ENCODE measurements at places on chromosomes 13 and 19.

GRCh38 chr19:1063030-1063908 lies 3.7 kb upstream of the ARHGAP45 start:
- no peak for DNase-seq

DNA sequence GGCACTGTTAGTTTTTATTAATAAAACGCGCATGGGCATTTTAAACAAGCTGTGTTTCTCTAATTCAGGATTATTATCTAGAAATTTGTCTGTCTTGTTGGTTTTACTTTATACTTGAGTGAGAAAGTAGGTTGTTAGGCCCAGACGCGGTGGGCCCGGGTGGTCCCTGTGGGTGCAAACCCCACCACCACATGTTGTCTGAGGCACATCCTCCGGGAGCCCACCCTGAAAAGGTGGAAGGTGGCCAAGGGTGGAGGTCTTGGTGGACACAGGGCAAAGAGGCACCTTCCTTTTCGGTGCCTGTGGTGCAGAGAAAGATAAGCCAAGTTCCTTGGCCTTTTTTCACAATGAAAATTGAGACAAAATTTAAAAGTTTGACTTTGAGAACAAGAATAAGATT lies 16.6 kb downstream of the ATP4B start:
- DNase-seq = no peak

DNA sequence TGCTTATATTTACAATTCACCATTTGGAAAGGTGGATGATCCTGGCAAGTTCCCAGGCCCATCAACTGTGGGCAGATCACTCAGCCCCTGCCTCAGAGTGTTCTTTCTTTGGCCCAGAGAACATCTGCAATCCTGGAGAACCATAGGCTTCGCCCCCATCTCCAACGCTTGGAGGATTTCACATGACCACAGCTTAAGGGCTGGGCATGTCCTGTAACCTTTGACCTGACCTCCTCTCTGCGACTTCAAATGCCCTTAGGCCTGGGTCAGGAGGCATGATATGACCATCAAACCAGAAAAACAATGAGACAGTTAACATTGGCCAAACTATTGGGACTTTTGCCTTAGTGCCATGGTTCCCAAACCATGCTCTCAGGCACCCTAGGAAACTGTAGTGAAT lies 7.2 kb upstream of the MBNL2 start:
- no peak for DNase-seq

- no peak for DNase-seq
Observed at GRCh38 chr13:72062566-72062965, 195.6 kb upstream of the DACH1 start.

DNA sequence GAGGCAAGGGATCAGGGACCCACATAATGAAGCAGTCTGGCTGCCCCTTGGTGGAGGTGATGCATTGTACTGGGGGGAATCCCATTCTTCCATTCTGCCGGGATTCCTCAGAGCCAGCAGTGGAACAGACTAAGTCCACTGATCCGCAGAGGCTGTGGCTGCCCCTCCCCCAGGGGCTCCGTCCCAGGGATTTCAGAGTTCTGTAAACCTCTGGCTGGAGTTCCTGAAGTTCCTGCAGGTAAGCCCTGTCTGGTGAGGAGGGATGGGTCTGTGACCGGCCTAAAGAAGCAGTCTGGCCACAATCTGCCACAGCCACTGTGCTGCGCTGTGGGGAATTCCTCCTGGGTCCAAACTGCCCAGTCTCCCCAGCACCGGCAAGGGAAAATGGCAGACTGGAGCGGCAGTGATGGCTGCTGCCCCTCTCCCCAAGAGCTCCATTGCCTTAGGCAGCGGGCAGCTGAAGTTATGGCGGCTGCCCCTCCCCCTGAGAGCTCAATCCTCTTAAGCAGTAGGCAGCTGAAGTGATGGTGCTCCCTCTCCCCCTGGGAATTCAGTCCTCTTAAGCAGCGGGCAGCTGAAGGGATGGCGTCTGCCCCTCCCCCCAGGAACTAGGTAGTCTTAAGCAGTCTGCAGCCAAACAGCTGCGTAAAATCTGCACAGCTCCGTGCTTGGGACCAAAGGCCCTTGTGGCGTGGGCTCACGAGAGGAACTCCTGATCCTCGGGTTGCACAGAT lies 155.7 kb downstream of the PCDH17 start:
- DNase-seq = no peak

- DNase-seq = no peak
Observed at GRCh38 chr19:17989425-17990094, 18.4 kb upstream of the ARRDC2 start.

DNA sequence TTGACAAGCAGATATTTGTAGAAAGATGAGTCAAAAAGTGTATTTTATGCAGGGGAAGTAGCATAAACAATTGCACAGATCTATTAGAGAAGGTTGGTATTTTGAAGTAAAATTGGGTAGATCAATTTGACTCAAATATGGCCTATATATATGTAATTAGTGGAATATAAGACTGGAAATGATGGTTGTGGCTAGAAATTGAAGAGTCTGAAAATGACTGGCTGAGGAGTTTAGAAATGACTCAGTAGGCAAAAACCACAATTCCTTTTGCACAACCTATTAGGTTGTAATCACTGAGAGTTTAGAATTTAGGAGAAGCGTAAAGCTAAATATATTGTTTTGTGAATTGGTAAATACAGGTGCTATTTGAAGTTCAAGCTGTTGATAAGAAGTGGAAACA lies 622.6 kb upstream of the PCDH20 start:
- DNase-seq = no peak

- DNase-seq = no peak
Observed at GRCh38 chr13:26952551-26953143, 192.1 kb upstream of the GPR12 start.

DNA sequence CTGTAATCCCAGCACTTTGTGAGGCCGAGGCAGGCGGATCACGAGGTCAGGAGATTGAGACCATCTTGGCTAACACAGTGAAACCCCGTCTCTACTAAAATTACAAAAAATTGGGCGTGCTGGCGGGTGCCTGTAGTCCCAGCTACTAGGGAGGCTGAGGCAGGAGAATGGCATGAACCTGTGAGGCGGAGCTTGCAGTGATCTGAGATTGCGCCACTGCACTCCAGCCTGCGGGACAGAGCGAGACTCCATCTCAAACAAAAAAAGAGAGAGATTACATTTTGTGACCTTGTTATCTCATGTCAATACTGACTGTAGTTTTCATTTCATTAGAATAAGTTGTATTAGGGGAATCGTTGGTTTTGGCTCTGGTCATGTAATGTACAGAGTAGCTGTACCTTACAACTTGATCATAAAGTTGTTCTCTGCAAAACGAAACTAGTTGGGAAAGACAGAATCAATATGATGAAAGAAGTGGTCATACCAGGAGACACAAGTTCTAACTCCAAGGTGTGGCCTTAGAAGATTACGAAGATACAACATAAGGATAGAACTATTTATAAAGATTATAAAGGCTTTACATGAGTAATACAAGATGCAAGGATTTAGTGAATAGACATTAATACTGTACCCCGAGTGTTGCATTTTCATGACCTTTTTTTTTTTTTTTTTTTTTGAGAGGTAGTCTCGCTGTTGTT lies 15.3 kb downstream of the TMEM38A start:
- no peak for DNase-seq

DNA sequence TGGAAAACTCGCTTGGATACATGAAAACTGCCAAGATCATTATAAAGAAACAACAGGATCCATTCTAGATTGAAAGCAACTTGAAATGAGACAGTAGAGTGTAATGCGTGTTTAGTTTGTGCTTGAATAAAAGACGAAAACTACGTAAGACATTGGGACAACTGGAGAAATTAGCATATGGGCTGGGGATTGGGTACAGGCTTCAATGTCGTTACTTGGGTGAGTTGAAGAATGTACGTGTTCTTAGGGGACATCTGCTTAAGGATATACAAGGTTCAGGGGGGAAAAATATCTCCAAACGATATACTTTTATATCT lies 471 bp upstream of the ERVK3-1 start:
- DNase-seq = no peak

DNA sequence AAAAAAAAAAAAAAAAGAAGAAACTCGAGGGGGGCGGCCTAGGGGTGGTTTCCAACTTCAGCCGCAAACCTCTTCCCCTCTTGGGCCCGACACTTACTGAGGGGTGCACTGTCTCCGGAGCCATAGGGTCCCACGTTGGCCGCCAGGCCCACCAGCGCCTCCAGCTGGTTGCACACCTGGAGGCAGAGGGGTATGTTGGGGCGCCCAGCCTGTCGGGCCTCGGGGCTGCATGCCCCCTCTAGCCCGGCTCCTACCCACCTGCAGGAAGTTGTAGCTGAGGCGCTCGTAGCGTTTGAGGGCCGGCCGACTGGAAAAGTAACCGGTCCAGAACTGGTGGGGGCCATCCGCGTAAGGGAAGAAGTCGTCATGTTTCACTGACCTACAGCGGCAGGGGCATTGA lies 8.6 kb downstream of the MAN2B1 start:
- no peak for DNase-seq

GRCh38 chr19:8117991-8118390 lies 31.4 kb downstream of the FBN3 start:
- DNase-seq = no peak

DNA sequence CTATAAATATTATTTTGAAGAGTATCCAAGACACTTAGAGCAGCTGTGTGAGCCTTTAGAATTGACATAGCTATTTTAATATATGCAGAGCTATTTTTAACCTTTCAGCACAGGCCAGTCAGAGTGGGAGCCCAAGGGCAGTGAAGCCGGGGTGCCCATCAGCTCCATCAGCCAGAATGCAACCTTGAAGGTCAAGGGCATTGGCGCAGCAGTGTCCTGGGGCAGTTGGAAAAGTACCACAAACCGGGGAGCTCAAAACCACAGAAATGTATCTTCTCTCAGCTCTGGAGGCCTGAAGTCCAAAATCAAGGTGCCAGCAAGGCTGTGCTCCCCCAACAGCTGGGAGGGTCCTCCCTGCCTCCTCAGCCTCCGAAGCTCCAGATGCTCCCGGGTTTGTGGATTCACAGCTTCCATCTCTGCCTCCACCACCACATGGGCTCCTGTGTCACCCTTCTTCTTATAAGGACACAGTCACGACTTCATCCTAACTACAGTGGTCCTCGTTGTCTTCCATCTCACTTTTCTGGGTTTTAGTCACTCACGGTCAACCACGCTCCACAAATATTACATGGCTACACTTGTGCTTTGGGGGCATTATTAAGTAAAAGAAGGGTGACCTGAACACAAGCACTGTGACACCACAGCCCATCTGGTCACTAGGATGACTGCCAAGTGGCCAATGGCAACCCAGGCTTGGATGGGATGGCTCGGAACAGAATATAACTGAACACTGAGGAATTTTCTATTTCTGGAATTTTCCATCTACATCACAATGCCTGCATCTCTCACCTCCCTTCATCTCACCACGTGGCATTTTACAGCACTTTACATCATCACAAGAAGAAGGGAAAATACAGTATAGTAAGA lies 15.9 kb upstream of the GAS6 start:
- no peak for DNase-seq

- no peak for DNase-seq
Observed at GRCh38 chr13:95222733-95223018, 78.6 kb downstream of the ABCC4 start.
